ENCODE measurements at places on chromosomes 2 and 18.
A peak's percentile ranks its signal among the peaks of the same experiment; 100 is the strongest.

GRCh38 chr2:114352988-114353387 is 89.5 kb upstream of the DPP10 start:
- no peak for DNase-seq

- DNase-seq = no peak
These were observed 776.8 kb downstream of the CCDC85A start for GRCh38 chr2:56960581-56960980.

DNA sequence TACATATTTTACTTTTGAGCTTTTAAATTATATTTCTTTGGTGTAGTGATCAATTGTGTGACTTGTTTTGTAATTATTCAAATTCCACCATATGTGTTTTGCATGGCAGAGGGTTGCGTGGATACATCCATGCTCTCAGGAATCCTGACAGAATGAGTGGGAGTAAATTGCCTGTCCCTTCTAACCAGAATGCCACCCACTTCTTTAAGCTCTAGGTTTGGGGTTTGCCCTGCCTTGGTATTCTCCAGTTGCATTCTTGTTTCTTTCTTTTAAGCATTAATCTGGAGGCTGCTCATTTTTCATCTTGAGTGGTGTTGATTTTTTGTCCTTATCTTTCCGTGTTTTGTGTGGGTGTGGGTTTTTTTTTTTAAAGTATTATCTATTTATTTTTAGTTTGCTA is 360.0 kb downstream of the PTPRM start:
- DNase-seq = no peak

DNA sequence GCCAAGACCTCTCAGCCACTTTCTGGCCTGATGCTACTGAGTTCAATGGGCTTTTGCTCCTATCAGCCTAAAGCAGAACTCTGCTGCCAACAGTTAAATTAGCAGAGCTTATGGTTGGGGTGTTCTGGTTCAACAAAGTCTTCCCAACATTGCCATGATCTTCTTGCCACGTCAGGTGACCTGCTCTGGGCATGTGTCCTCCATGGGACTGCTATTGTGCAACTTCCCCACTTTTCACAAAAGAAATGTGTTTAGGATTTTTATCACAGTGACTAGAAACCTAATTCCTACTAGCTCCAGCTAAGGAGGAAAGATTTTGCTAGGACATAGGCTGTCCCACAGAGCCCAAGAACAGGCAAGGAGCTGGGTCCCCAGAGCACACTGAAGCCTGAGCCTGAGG is 56.4 kb downstream of the ALK start:
- no peak for DNase-seq

DNA sequence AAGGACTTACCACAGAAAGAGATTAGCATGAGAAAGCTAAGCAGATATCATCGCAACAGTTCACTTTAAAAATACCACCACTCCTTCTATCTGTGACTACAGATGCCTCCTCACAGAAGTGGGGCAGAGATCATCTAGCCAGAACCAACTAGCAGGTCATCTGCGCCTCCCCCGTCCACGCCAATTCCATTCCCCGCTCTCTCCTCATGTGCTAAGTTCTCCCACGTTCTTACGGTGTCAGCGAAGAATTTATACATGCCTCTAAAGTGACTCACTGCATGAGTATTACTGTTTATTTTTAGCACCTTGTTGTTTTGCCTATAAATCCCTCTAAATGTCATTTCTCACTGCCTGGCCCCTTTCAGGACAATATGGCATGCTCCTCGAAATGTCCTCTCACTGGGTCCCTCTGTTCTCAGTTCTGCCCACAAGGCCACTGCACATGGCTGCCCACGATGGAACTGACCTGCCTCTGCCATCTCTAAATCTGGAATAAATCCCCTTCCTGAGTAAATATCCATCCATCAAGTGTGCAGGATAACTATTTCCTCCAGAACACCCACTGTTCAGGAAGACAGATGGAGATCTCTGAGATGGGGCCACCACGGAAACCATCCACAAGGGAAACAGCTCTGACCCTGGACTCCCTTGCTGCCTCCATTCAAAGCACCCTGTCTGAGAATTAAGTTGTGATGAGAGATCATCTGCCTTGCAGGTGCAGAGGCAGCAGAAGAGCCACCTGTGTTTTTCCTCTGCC is 137.7 kb downstream of the IRS1 start:
- DNase-seq = no peak

DNA sequence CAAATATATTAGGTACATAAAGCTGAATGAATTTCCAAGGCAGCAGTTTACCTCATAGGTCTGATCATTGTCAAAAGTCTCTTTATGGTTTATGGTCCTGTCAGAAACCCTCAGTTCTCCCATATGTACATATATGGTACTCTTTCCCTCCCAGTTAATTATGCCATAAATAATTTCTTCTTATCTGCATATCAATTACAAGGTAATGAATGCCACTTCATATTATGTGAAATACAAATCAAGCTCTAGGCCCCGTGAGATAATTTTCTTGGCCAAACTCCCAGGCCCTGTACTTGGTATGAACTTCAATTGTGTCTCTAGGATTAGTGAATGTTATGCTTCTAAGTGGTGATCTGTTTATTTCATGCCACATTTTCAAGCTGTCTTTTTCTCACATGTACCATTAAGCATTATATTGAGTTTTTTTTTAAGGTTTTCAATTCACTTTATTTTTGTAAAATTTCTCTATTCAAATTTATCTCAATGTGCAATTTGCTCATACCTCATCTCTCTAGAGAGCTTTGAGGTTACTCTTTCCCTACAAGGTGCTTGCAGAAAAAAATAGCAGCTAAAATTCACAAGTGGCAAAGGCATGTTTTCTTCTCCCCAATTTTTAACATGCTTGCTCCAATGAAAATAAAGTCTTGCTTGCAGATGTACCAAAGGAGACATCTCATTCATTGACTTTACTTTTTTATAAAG is 430.6 kb upstream of the VRK2 start:
- no peak for DNase-seq

DNA sequence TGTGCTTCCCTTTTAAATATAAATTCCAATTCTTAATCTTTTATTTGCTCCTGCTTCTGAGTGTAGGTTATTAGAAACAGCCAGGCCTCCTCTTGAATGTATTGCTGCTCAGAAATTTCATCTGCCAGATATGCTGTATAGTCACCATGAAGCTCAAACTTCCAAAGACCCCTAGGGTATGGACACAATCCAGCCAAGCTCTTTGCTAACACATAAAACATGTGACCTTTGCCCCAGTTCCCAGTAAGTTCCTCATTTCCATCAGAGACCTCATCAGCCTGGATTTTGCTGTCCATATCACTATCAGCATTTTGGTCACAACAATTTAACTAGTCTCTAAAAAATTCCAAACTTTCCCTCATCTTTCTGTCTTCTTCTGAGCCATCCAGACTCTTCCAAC is 75.2 kb downstream of the MAP2 start:
- DNase-seq = no peak

DNA sequence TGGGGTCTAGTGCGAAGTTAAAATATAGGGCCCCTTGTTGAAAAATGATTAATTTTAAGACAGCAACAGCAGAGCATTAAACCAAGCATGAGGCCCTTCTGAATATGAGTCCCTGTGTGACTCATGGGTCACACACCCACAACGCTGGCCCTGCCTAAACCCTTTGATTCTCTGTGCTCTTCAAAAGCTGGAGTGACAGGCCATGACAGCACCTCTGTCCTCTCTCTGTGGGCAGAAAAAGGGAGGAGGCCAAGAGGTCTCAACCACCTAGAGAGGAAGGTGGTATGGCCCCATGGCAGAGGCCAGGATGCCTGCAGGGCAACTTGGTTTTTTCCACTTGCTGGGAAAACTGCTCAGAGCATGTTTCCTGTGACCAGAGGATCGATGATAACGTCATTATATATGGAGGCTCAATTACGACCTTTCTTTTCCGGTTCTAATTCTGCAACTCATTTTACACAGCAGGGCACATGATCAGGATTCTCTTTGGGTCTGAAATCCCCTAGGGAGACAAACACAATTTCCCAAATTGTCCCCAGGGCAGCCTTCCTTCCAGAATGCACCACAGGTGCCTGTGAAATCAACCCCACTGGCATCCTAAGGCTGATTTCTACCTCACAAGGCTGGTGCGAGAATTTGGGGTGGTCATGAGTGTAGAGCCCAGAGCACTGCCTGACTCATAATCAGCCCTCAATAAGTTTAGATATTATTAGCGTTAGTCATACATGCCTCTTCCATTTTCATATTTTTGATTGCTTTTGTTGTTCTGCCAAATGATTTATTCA is 102.0 kb upstream of the PPP1CB start:
- peak; percentile 16 for DNase-seq

DNA sequence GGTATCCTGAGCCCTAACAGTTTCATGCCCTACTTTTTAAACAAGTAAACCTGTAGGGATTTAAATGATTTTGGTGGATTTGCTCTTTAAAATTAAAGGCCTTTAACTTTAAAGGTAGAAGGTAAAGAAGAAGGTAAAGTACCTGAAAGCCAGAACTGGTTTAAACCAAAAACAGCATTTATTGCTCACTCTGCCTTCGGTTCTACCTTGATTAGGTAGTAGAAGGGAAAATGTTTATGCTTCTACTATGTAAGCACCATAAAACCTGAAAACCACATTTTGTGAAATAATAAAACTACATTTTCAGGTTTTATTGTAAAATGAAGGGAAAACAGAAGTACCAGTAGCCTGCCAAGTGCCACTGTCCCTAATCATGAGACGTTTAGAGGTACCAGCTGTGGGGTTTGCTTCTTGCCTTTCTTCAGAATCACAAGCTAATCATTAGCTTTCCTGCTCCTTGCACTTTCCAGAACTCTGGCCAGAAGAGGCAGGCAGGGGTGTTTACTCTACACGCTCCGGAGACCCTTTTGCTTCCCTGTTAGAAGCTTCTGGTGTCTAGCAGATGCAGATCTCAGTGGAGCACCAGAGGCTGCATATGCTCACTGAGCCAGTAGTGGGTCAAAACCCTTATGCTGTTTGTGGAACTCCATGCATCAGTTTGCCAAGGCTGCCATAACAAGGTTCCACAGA is 33.3 kb downstream of the RPIA start:
- no peak for DNase-seq

DNA sequence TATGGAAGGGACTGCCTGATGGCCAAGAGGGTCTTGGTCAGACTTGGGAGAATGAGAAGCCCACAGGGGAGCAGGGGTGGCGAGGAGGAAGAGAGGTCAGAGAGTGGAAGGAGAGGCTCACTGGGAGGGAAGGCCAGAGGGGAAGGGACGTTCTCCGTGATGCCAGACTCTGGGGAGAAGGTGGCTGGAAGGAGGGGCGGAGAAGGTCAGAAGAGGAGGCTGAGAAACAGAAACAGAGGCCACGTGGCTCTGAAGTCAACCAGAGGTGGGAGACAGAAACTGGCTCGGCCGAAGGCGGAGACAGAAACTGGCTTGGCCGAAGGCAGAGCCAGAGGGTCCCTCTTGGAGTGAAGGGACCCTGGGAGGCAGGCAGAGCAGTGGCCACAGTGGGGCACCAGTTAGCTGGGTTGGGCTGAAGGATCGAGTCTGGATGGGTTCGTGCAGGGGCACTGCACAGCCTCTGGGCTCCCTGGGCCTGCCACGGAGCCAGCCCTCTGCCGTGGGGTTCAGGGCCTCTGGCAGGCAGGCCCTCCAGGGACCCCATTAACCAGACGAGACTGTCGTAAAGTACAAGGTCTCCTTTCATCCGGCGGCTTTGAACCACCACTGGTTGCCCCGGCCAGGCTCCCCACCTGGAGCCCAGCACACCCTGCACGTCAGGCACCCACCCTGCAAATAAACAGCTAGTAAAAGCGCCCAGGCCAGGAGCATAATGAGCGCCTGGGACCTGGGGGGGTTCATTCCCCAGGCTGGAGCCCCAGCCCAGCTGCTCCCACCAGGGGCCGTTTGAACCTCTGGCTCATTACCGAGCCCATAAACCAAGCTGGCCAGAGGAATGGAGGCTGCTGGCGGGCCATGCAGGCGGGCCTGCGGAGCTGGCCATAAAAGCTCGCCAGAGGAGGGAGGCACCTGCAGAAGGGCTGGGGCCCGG is 218.8 kb downstream of the DYSF start:
- DNase-seq = no peak

DNA sequence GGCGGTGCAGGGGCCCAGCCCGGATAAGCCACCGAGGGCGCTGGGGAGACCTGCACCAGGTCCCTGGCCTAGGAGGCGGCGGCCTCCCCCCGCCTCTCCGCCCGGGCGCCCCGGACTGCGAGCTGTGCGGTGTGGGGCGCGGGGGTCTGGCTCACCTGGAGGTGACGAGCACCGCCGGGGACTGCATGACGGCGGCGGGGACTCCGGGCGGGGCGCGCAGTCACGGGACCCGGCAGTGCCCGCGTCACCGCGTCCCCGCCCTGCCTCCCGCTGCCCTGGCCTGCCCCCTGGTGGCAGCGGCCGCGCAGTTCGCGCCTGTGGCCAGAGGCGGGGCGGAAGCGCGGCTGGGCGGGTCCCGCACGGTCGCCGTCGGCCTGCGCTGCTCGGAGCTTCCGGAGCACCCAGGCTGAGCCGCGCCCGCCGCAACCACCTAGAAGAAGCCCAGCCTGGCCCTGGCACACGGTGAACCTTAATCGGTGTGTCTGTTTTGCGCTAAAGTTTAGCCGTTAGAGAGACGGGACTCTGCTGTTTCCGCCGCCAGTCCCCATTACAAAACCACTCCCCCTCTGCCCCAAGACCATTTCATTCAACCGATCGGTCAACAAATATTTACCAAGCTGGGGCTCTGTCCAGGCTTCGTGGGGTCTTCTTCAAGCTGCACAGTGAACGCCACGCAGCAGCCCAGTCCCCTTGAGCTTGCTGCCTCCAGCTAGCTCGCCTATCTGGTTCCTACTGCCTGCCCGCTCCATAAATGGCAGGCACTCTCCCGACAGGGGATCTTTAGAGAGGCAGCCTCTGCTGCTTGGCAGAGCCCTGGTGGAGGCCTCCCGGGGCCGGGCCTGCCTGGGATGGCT is at the start of gene HS1BP3:
HS1BP3 (minus strand) TSS at position 222 of the 854 bp plus-strand sequence; CDS start at position 187, 35 bp downstream.
- peak; percentile 90 for DNase-seq
